AG09309 (cell line): ENCODE measurements at places on chromosomes 13 and 19.

DNA sequence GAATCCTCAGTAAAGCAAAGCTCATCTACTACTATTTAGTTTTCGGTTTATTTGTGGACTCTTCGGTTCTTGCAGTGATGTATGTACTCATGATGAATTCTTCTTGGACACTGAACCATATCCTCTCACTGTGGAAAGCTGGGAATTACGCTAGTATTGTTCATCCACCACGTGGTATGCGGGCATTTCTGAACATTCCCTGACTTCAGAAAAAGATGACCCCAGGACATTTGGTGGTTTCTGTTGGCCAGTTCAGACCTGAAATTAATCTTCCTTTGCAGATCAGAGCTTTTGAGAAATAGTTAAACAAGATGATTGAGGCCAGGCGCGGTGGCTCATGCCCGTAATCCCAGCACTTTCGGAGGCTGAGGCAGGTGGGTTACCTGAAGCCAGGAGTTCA, 25.3 kb upstream of the FBN3 start:
- DNase-seq = no peak

GRCh38 chr13:73335210-73335609, 276.4 kb downstream of the KLF5 start:
- peak; percentile 59 for DNase-seq

DNA sequence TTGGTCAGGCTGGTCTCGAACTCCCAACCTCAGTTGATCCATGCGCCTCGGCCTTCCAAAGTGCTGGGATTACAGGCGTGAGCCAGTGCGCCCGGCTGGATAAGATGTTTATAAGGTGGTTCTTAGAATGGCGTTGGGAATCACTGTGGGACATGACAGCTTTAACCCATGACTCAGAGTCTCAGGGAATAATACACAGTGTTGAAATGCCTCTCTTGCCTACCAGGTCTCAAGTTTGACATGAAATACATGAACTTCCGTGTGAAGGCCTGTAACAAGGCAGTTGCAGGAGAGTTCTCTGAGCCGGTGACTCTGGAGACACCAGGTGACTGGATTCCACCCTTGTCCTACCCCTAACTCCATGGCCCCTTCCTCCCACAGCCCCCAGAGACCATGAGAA, 12.6 kb downstream of the FSD1 start:
- DNase-seq = no peak

DNA sequence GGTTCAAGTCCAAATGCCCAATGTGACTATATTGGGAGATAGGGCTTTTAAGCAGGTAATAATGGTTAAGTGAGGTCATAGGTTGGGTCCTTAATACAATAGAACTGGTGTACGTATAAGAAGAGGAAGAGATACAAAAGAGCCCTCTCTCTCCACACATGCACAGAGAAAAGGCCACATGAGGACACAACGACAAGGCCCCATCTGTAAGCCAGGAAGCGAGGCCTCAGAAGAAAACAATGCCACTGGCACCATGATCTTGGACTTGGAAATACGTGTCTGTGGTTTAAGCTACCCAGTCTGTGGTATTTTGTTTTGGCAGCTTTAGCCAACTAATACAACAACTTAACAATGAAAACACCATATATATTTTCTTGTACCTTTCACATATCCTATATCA, 23.4 kb upstream of the RFC3 start:
- no peak for DNase-seq

GRCh38 chr13:30422054-30422839, at the start of gene UBE2L5:
Gene UBE2L5, plus strand, starts transcription at chr13:30422493. Its CDS starts 5,498 bp downstream, at chr13:30427991.
- DNase-seq = no peak
